ENCODE measurements at places on chromosomes 1 and 21. TPM values are rescaled to one million over a fixed set of nuclear protein-coding genes. Genes with fewer than 3 reads are reported as not detected.

Gene APCS
- not detected for polyA plus RNA-seq

Gene MTARC1
- 0.19 TPM for polyA plus RNA-seq

DNA sequence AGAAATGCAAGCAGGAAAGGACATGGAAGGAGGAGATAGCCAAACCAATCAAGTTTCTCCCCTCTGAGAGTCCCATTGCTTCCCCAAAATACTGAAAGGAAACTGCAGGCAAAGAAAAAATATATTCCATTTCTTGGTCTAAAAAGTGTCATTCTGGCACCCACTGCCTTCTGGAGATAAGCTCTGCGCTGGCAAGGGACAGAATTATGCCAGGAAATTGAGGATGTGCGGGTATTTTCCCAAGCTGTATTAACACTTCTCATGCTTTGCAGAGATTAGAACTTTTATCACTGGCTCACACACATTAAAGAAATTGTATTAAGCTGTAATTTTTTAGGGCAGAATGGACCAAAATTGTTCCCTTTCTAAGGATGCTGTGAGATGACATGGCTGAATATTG lies 381.2 kb upstream of the DUSP10 start:
- DNase-seq: no peak

DNA sequence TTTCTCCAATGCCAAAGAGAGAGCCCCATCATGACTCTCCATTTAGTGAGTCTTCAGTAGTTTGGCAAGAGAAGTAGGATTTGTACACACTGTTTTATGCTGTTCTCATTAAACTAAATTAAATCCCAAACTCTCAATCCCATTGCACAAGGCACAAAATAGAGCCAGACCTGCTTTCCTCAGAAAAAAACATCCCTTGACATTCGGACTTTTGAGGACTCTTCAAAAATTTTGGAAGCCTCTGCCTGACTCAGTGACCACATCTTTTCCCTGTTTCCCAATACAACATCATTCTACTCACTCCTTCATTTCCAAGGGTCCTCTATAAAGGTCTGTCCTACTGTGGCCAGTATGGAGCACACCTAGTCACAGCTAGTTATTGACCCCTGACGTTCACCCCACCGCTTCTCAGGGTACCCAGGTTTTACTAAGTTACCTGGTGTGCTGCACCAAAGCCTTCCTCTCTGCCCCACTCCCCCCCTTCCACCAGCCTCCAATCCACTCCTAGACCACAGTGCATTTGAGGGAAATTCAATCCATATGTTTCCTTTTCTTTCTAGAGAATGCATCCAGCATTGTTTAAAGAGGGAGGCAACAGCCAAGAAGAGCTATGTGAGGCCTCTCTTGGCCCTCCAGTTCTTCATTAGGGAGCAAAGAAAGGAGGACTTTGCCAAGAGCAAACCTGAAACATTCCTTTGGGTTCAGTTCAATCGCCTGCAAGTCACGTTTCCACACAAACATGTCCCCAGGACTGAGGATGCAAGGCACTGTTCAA lies 428.7 kb downstream of the PLPP3 start:
- DNase-seq: no peak

- no peak for DNase-seq
Measured at GRCh38 chr1:12596007-12596821, 21.8 kb downstream of the DHRS3 start.

DNA sequence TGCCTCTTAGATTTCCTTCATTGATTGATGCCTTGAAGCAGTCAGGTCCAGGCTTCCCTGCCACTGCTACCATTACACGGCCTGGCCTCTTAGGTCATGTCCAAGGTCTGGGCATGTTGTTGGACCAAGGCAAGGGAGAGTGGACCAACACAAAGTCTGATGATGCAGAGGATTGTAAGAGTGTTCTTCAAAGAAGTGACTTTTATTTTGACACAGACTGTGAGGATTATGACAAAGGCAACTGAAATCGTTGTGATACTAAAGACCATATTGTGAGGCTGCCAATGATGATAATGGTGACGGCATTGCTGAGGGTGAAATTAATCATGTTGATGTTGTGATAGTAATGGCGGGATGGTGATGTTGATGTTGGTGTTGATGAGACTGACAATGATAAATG lies 149.5 kb downstream of the GRIK3 start:
- DNase-seq: no peak

Gene CDC42SE1
- polyA plus RNA-seq: 124 TPM

Gene RPE65
- polyA plus RNA-seq: not detected

DNA sequence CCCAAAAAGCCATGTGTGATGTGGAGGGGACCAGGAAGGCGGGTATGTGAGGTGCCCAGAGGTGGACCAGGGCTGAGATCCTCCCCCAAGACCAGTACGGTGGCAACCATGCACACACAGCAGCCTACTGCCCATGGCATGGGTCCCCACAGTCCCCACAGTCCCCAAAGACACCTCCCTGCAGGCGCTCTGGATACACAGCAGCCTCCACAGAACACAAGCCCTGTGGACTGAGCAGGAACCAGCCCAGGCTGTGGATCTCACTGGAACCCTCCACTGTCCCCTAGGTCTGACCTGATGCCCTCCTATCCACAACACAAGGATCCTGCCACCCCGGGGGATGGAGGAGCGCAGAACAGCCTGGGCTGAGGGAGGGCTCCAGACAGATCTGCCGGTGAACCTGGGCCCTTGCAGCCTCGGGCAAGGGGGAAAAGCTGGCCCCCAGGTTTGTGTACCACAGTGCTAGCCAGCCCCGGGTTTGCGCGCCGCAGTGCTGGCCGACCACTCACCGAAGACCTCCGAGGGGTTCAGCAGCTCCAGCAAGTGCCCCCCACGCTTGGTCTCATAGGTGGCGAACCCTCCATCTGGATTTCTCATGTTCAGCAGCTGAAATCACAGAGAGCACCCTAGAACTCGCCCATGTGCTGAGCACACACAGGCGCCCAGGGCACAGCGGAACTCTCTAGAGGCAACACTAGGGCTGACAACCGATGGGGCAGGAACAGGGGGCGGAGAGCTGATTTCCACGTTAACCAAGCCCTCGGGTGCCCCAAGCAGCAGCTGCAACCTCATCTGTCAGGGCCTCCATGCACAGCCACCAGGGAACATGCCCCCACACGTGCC lies 22.1 kb upstream of the SPATC1L start:
- no peak for DNase-seq

- no peak for DNase-seq
Measured at GRCh38 chr1:46002551-46003150, 129.8 kb downstream of the PIK3R3 start.

Gene KCNJ15
- not detected for polyA plus RNA-seq

DNA sequence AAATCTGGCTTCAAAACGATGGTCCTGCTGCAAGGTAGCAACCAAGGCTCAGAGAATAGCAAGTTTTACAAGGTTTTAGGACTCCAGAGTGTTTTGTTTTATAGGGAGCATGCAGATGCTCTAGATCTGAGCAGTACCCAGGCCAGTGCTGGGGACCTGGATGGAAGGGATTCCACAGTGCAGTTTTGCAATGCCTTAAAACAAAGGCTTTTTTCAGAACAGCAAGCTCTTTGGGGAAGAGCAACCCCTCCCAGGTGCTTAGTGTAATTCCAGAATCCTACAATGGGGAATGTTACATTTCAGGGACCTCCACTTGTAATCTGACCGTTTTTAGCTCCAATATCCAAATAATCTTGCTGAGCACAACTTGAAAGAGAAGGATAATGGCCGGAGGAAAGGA lies 6.7 kb downstream of the ROR1 start:
- no peak for DNase-seq

Gene BCAN
- polyA plus RNA-seq: not detected

DNA sequence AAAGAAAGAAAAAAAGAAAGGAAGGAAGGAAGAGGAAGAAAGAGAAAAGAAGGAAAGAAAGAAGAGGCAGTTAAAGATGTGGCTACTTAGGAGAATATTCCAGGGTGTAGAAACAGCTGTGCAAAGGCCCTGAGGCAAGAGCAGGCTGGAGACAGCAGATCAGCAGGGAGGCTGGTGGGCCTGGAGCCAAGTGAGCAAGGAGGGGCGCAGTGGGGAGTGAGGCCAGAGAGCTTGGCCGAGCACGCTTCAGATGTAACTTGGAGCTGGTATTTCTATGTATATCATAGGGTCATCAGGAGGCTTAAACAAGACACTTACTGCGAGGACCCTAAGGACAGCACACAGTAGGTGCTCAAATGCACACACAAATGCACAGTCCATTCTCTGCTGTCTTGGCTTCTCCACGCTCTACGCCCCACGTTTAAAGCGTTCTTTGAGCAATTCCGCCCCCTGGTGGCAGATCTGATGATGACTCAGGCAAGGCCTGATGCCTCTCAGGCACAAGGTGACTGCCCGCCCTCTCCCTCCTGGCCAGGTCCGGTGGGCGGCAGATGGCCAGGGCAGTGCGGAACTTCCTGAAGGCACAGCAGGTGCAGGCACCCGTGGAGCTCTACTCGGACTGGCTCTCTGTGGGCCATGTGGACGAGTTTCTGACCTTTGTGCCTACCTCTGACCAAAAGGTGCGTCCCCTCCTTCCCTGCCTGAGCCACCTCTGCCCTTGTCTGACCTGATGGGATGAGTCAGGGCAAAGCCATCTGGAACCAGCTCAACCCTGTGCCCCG lies 11.9 kb upstream of the PADI3 start:
- peak; percentile 69 for DNase-seq

GRCh38 chr1:110948038-110948810 lies 15.5 kb downstream of the LRIF1 start:
- no peak for DNase-seq

DNA sequence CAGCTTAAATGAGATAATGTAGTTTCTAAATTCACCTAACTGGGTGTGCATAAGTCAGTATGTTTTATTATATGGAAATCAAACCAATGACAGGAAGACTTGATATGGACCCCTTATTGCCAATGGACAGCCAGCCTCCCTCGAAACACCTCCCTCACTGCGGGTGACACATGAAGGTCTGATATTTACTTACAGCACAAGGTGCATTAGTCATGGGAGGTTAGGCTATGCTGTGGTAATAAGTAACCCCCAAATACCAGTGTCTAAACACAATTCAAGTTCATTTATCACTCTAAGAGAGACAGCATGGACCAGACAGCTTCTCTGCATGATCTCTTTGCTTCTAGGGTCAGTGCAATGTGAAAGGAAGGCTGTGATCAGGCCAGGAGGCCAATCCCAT lies 126.0 kb upstream of the KCNJ6 start:
- DNase-seq: no peak

Gene SLC2A5
- polyA plus RNA-seq: 23.8 TPM

DNA sequence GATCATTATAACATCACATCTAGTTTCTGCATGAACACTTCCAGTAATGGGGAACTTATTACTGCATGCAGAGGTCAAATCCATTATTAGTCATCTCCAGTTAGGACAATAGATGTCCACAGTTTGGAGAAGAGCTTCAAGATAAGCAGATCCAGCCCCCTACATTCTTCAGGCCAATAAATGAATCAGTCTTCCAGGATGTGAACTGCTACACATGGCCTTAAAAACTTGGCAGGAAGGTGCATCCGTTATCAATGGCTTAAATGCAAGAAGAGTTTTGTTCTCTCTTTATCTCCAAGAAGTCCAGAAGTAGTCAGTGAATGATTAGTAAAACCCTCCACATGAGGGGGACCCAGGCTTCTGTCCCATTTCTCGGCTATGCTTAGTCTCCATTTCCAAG lies 70.8 kb downstream of the DMRTA2 start:
- DNase-seq: no peak

Gene VASH2
- 0.12 TPM for polyA plus RNA-seq

DNA sequence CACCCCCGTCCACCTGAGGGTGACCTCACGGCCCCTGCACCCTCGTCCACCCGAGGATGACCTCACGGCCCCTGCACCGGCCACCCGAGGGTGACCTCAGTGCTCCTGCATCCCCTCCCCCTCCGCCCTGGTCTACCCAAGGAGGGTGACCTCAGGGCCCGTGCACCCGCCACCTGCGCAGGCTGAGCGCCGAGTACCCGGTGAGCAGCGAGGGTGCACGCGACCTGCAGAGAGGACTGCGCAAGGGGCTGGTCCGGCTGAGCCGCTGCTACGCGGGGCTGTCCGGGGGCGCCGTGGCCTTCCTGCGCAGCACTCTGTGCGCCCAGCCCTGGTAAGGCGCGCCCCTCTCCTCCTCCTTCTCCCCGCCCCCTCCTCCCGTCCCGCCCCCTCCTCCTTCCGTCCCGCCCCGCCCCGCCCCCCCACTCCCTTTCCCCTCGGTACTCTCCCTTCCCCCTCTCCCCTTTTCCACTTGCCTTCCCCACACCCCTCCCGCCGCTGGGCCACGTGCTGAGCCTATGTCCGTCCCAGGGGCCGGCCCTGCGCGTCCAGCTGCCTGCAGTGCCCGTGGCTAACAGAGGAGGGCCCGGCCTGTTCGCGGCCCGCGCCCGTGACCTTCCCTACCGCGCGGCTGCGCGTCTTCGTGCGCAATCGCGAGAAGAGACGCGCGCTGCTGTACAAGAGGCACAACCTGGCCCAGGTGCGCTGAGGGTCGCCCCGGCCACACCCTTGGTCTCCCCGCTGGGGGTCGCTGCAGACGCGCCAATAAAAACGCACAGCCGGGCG lies 28.4 kb downstream of the TRIM11 start:
- no peak for DNase-seq

DNA sequence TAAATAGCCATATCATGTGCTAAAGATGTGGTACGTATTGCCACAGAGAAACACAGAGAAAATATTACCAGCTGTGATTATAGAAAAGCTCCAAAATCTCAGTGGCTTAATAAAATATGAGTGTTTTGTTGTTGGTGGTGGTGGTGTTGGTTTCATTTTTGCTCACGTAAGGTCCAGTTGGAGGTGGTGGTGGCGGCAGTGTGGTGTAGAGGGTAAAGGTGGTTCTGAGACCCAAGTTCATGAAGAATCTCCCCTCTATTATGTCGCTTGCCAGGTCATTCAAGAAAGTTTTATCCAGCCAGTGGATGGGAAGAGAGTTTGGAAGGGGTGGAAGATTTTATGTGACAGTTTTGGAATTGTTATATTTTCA lies 217.6 kb upstream of the SAMSN1 start:
- no peak for DNase-seq

GRCh38 chr1:1779691-1780597 lies 1.7 kb upstream of the NADK start:
- peak; percentile 78 for DNase-seq

Gene HES3
- not detected for polyA plus RNA-seq

- no peak for DNase-seq
Measured at GRCh38 chr1:175287849-175288248, 95.3 kb upstream of the KIAA0040 start.

Gene SLC16A4
- polyA plus RNA-seq: 1.5 TPM

DNA sequence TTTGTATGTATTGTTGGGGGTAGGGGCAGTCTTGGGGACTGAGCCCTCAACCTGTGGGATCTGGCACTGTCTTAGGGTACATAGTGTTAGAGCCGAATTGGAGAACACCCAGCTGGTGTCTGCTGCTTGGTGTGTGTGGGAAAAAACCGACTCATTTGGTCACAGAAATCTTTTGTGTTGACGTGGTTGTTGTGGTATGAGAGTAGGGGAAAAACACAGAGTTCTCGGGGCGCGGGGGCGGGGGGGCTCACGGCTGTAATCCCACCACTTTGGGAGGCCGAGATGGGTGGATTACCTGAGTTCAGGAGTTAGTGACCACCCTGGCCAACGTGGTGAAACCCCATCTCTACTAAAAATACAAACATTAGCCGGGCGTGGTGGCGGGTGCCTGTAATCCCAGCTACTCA lies 15.3 kb upstream of the SRSF10 start:
- no peak for DNase-seq

Measured in naive B cell (primary cell).